ENCODE measurements at places on chromosomes 16 and 17. TPM values are rescaled to one million over a fixed set of nuclear protein-coding genes. Genes with fewer than 3 reads are reported as not detected.

- no peaks in the 10 kb centered on the region for H3K27me3 ChIP-seq
- peaks cover 4% of the 10 kb centered on the region for H3K36me3 ChIP-seq
- no peak overlapping the region for H3K27ac ChIP-seq
Observed at GRCh38 chr17:29793501-29793900, 136.5 kb downstream of the SSH2 start.

DNA sequence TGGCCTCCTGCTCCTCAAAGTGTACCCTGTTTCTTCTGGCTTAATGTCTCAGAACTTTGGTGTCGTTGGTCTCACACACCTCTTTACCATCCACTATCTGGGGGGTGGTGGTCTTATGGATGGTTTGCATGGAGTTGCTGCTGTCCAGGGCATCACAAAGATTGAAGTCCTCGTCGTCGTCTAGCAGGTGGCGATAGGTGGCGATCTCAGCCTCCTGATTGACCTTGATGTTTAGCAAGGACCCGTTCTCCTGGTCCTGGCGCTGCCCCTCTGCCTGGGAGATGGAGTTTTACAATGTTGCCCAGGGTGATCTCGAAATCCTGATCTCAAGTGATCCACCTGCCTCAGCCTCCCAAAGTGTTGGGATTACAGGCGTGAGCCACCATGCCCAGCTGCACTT, 31.1 kb upstream of the HELZ start:
- H3K4me3 ChIP-seq = no peak overlapping the region
- no peaks in the 10 kb centered on the region for H3K27me3 ChIP-seq
- no peak for DNase-seq
- H3K27ac ChIP-seq = no peak overlapping the region

DNA sequence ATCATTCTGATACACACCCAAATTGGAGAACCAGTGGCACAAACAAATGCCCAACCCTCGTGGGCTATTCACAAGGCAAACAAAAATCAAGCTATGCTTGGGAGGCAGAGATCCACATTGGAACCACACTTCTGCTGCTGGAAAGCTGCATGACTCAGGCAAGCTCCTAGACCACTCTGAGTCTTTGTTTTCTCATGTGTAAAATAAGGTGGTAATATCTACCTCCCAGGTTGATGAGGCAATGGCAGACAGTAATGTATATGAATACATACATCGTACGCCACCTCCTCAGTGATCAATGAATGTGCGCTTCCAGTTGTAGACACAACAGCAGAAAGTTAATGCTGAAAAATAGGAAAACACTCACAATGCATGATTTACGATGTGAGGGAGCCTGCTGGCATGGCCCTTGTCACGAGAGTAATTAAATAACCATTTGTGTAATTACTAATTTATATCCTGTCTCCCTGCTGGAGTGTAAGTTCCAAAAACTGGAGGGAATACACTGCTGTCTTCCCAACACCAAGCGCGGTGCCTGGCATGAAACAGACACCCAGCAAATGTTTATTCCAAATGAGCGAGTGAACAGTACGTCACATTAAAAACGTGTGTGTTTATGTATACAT, 69.9 kb upstream of the HSBP1 start:
- H3K36me3 ChIP-seq = no peaks in the 10 kb centered on the region
- H3K4me3 ChIP-seq = no peak overlapping the region
- H3K27me3 ChIP-seq = no peaks in the 10 kb centered on the region

DNA sequence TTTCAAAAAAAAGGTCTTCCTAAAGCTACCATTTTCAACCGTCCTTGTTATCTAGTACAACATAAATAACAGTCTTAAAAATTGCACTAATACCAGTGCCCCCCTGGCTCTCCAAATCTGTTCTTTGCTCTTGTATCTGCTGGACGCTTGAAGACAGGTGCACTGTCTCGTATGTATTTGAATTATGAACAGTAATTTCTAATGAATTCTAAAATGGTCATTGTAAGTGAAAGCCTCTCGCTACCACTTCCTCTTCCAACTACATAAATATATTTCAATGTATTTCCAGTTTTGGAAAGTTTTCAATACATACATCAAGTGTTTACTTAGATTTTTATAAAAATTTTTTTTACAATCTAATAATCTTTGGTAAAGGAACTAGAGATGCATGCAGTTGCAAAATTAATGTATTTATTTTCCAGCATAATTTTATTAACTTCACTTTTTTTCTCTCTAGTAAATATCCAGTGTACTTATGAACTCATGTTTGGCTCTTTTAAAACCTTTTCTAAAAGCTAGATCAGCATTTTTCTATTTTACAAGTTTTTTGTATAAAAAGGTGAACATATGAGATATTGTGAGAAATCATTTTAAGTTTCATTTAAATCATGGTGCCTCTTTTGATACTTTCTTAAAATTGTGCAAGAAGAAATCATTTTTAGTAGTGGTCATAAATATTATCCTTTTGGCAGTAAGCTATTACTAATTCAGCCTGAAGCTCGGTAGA, 31.0 kb downstream of the ERCC4 start:
- H3K27me3 ChIP-seq = no peaks in the 10 kb centered on the region
- no peak overlapping the region for H3K27ac ChIP-seq
- peaks cover 18% of the 10 kb centered on the region for H3K36me3 ChIP-seq

GRCh38 chr16:801584-802363, 1.2 kb upstream of the GNG13 start:
- H3K27ac ChIP-seq = no peak overlapping the region
- no peak for DNase-seq
- no peaks in the 10 kb centered on the region for H3K27me3 ChIP-seq
- H3K36me3 ChIP-seq = no peaks in the 10 kb centered on the region

DNA sequence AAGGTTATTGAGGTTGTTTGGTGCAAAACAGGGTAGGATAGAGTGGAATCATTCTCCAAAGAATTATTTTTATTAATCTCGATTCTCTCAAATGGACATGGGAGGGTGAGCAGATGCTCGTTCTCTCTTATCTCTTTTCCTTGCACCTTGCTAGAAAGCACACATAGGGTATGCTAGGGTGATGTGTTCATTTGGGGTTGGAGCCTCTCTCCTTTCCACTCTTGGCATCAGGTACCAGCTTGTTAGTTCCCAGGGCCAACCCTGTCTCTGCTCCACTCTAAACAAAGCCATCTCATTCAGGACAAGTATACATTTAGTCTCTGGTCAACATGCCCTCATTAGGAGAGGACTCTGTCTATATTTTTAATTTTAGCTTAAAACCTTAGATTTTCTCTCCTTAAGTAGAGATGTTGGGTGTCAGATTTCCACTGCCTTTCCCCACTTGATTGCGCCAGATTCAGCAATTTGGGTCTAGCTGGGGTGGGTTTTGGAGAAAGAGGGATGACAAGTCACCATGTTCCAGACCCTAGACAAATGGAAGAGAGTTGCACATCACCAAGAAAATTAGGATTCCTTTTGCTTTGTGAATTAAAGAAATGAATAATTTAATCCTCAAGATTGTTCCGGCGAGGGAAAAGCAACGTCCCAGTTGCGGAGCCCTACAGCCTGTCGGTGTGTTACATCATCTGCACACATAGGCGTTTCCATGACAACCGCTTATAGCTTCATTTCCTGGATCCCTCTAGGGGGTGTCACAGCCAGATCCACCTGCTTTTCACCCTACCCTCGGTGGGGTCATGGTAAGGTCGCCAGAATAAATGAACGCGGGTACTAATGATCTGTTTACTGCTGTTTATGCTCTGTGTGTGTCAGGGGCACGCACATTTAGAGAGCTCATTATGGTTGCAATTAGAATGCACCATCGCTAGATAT, 41.6 kb downstream of the SNX11 start:
- no peak overlapping the region for H3K27ac ChIP-seq
- DNase-seq = no peak
- no peak overlapping the region for H3K4me3 ChIP-seq
- peaks cover 84% of the 10 kb centered on the region for H3K36me3 ChIP-seq

DNA sequence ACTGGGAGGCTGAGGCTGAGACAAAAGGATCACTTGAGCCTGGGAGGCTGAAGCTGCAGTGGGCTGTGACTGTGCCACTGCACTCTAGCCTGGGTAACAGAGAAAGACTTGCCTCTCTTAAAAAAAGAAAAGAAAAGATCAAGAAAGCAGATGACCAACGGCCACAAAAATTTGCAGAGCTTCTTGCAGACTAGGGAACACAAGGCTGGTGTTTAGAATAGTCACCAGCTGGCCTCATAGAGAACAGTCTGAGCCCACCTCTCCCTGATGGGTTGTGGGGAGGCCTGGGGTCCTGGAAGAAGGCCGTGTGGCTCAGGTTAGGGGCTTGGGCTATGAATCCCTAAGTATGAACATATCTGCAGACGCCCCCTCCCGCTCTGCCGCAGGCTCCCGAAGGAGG, 73.7 kb upstream of the MED9 start:
- peaks cover 48% of the 10 kb centered on the region for H3K4me1 ChIP-seq
- no peak for DNase-seq
- no peaks in the 10 kb centered on the region for H3K27me3 ChIP-seq
- H3K4me3 ChIP-seq = no peak overlapping the region
- H3K27ac ChIP-seq = peak overlapping the region; percentile 66
- H3K36me3 ChIP-seq = no peaks in the 10 kb centered on the region

GRCh38 chr16:57915811-57916488, 55.0 kb downstream of the CNGB1 start:
- no peaks in the 10 kb centered on the region for H3K27me3 ChIP-seq
- no peak overlapping the region for H3K4me3 ChIP-seq
- no peaks in the 10 kb centered on the region for H3K36me3 ChIP-seq
- no peak overlapping the region for H3K27ac ChIP-seq
- no peaks in the 10 kb centered on the region for H3K4me1 ChIP-seq

- H3K4me1 ChIP-seq = no peaks in the 10 kb centered on the region
- no peak for DNase-seq
- H3K4me3 ChIP-seq = no peak overlapping the region
- no peak overlapping the region for H3K27ac ChIP-seq
- no peaks in the 10 kb centered on the region for H3K27me3 ChIP-seq
Observed at GRCh38 chr17:37067555-37068111, 118.9 kb downstream of the AATF start.

GRCh38 chr16:70156207-70156978, 17.2 kb upstream of the CLEC18C start:
- H3K27ac ChIP-seq = no peak overlapping the region
- H3K27me3 ChIP-seq = no peaks in the 10 kb centered on the region
- no peak overlapping the region for H3K4me3 ChIP-seq
- DNase-seq = no peak
- peaks cover 90% of the 10 kb centered on the region for H3K36me3 ChIP-seq
- no peaks in the 10 kb centered on the region for H3K4me1 ChIP-seq

GRCh38 chr17:20114466-20114865, 105.3 kb downstream of the SPECC1 start:
- peaks cover 4% of the 10 kb centered on the region for H3K27me3 ChIP-seq
- H3K4me1 ChIP-seq = no peaks in the 10 kb centered on the region
- H3K27ac ChIP-seq = no peak overlapping the region
- H3K4me3 ChIP-seq = no peak overlapping the region
- no peak for DNase-seq

- H3K4me3 ChIP-seq = no peak overlapping the region
- no peaks in the 10 kb centered on the region for H3K27me3 ChIP-seq
- peaks cover 52% of the 10 kb centered on the region for H3K36me3 ChIP-seq
- H3K4me1 ChIP-seq = no peaks in the 10 kb centered on the region
Observed at GRCh38 chr16:1731603-1732002, 25.6 kb downstream of the MAPK8IP3 start.

DNA sequence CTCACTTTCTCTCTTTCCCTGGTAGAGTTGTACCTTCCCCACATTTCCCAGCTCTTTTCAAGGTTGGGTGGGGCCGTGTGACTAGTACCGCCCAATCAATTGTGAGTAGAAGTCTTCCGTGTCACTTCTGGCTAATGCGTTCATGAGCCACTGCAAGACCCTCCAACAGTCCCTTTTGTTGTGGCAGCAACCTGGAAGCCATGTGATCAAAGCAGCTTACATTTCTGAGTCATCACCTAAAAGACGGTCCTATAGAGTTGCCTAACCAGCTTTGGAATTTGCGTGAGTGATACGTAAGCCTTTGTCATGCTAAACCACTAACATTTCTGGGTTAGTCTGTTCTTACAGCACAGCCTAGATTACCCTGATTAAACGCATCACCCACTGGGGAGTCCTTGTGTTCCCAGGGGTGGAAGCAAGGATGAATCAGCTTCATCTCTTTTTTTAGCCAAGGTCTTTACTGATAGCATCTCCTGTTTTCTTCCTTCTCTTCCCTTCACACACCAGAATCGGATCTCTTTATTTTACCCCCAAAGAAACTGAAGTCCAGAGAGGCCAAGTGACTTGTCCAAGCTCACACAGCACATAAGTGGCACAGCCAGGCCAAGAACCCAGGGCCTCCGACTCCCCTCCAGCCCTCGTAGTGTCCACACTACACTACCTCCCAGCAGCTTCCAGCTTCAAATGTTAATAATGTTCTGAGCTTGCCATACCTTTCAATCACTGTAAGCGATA, 366.3 kb upstream of the XYLT1 start:
- DNase-seq = no peak
- no peak overlapping the region for H3K4me3 ChIP-seq
- H3K36me3 ChIP-seq = no peaks in the 10 kb centered on the region

DNA sequence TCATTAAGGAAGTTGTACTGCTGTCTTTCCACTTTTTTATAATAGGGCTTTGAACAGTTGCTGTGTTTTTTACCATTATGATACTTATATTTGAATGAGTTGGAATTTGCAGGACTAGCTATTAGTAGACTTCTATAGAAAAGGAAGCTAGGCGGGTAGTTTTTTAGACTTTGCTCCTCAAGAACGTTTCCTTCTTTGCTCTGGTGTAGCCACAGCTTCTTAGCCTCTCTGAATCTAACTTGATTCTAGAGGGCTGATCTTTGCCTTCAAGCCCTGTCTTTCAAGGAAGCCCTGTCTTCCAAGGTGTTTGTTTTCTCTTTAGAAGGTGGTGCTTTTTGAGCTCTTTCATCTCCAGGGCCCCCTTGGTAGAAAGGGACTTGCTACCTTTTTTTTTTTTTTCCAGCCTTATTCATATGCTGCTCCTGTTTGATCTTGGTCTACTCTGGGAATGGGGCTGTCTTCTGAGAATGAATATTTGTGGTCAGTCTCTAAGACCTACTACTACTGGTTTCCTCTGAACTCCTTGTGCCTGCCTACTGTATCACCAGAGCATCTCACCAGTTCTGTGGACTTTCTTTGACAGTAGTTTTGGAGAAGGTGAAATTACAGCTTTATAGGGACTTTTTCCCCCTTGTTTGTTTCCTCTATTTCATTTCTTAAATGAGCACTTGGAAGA, 52.3 kb upstream of the RASL10B start:
- no peaks in the 10 kb centered on the region for H3K4me1 ChIP-seq
- DNase-seq = no peak
- no peaks in the 10 kb centered on the region for H3K27me3 ChIP-seq
- peaks cover 62% of the 10 kb centered on the region for H3K36me3 ChIP-seq

The OTOP3 gene
- not detected for total RNA-seq

The KRTAP3-2 gene
- total RNA-seq = not detected

The FAM83G gene
- 10.7 TPM for total RNA-seq

The CLEC3A gene
- total RNA-seq = not detected

The IRF8 gene
- 3.8 TPM for total RNA-seq

The TLCD1 gene
- total RNA-seq = 1.3 TPM

The CNGB1 gene
- total RNA-seq = not detected

The EVPL gene
- 0.15 TPM for total RNA-seq

The CCDC92B gene
- 0.12 TPM for total RNA-seq

The OTOP2 gene
- not detected for total RNA-seq
